ENCODE measurements at places on chromosomes 2 and 18.
A peak's percentile ranks its signal among the peaks of the same experiment; 100 is the strongest.

DNA sequence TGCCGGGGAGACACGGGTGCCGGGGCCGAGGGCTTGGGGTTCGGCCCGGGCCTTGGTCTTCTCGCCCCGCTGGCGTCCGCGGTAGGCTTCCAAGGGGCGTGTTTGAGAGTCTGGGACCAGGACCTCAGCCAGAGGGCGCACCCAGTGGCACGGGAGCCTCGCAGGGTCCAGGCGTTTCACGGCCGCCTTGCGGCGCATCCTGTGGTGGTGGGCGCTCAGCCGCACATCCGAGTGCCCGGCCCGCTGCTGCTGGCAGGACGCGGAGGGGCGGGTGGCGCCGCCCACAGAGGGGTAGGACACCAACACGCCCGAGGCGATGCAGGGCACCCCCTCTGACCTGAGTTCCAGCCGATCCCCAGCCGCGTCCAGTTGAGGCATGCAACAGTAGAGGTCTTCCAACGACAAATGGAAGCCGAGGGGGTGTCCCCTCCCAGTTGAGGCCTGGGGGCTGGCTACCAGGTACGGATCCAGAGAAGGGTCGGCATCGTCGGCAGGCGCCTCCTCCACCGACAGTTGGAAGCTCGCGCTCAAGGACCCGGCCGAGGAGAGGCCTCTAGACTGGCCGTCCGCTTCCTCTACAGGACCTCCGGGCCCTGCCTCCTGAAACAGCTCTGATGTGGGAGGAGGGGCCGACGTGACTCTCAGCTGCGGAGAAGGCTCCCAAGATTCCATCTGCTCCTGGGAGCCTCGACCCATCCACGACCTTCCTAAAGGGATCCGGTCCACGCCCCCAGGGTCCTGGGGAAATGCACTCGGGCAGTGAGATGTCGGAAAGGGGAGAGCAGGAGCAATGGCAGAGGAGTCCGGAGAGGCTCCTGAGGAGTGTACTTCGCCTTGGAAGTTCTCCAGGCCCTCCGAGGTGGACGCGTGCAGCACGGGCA is 6.3 kb downstream of the C2orf81 start:
- peak; percentile 75 for DNase-seq

DNA sequence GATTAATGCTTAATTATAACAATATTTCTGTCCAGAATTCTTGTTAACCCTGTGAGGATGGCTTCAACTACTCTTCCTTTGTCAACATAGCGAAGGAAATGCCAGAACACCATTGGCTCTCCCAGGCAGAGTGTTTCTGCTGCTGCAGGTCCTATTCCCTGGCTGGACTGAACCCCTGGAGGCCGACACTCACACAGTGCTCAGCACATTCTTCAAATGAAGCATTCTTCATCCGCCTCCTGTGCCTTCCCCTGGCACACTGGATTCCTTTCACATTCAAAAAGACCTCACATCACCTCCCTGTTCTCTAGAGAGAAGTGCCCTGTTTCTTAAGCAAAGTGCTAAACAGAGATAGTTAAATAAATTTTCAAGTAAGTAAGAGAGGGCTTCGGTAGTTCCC is 187.3 kb upstream of the MSH6 start:
- no peak for DNase-seq

GRCh38 chr2:54577035-54577434 is 120.9 kb downstream of the SPTBN1 start:
- no peak for DNase-seq

- no peak for DNase-seq
Measured at GRCh38 chr2:199449455-199449854, 8.3 kb downstream of the SATB2 start.

- no peak for DNase-seq
Measured at GRCh38 chr2:215723631-215724011, 287.8 kb upstream of the FN1 start.

- no peak for DNase-seq
Measured at GRCh38 chr18:75314606-75315005, 104.0 kb downstream of the TSHZ1 start.

- no peak for DNase-seq
Measured at GRCh38 chr2:172860336-172860707, 124.7 kb downstream of the RAPGEF4 start.

- no peak for DNase-seq
Measured at GRCh38 chr2:27655155-27655951, 8.1 kb downstream of the SUPT7L start.

DNA sequence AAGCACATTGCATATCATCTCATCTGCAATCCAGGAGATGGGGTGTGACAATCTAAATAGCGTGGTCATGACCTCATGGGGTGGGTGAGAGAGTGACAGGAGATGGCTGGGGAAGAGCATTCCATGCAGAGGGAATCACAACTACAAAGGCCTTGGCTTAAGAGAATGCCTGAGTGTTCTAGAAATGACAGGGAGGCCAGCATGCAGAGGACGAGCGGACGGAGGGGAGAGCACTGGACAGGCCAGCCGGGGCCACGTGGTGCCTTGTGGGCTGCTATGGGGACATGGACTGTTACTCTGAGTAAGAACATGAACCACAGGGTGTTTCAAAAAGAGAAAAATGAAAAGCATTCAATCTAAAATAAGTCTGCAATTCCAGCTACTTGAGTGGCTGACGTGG is 117.9 kb upstream of the ODC1 start:
- no peak for DNase-seq

DNA sequence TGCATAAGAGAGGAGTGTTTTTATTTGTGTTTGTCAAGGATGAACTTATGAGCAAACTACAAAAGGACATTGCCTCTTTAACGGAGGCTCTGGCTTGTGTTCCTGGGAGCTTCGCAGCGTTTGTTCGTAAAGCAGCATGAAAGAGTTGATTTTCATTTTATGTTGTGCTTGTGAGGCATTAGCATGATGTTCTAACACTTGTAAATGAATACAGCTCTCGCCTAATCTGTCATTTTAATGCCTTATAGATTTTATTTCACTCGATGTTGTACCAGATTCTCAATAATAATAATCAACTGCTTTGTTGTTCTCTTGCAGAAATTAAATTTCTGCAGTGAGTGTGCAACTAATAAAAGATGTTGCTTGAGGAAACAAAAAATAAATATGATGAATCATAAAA is 687.3 kb upstream of the FANCL start:
- DNase-seq, result no peak

- no peak for DNase-seq
Measured at GRCh38 chr2:227720680-227721079, 2.9 kb upstream of the SLC19A3 start.

DNA sequence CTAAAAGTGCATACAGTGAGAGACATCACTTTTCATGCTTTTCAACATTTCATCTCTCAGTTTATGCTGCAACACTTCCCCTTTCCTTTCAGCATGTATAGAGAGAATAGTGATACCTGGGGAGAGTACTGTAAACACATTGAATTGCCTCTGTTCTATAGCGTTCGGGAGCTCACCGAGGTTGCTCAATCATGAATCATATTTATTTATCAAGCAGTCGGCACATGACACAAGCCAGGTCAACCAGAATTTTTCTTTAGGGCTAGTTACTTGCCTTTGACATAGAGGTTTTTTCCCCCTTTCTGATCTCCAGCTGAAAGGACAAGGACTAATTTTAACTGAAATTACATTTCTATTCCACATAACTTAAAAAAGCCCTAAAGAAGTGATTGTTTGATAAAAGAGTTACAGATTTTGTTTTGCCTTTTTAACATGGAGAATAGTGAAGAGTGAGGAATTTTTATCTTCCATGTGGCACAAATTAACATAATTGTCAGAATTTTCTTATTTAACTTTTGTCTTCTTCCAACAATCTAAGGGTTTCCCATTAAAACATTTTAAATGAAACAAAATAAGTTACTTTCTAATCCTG is 690.9 kb upstream of the TMEFF2 start:
- no peak for DNase-seq

DNA sequence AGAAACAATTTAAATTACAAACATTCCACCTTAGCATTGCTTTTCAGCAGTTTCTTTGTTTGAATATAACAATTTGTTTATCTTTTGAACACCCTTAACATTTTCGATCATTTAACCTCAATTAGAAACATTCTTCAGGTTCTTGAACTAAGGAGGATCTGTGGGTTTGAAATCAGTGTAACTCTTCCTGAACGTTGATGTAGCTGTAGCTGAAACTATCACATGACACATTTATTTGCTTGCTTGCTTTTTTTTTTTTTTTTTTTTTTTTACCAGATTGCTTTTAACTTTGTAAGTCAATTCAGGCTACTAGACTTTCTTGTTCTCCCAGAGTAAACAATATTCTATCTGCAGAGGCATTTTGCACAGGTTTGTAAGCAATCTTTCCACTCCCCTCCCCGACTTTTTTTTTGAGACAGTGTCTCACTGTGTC is 47.6 kb downstream of the GPD2 start:
- no peak for DNase-seq

- no peak for DNase-seq
Measured at GRCh38 chr18:62828091-62828640, 112.8 kb downstream of the PHLPP1 start.

DNA sequence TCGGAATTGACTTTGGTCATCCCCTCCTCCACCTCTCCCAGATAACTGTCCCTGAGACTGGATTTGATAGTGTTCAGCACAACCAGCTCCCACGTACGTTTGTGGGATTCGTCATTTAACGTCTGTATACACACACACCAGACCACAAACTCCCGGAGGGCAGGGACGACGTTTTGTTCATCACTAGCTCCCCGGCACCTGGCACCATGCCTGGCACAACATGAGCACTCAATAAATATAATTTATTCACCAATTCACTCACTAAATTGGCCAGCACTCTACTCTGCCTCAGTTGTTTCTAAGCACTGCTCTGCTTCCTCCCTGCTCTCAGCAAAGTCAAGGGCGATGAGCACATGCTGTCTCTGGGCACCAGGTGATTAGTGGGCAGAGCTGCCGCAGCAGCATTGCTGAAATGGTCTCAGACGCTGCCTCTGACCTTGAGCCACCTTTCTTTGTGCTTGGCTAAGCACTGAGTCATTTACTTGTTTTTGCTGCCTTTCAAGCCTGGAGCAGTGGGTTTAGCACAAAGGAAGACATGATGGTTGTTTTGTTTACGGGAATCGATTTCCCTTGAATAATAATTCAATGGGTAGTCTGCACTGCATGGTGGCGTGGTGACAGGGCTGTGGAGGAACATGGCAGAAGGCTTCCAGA is 19.3 kb upstream of the LOXHD1 start:
- no peak for DNase-seq

- DNase-seq, result no peak
Measured at GRCh38 chr2:206831442-206831995, 66.1 kb downstream of the FASTKD2 start.

DNA sequence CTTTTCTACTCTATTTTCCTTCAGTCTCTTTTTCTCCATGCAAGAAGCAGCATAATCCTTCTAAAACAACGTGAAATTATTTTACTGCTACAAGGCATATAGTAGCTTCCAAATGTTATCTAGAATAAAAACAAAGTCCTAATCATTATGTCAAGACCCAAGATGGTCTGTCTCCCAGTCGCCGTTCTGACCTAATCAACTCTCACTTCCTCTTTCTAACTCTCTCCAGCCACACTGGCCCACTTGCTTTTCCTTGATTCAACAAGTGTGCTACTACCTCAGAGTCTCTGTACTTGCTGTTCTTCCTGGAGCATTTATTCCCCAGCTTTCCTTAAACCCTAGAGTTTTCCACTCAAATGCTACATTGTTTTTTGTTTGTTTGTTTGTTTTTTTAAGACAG is 1491.2 kb downstream of the LRP1B start:
- DNase-seq, result no peak

DNA sequence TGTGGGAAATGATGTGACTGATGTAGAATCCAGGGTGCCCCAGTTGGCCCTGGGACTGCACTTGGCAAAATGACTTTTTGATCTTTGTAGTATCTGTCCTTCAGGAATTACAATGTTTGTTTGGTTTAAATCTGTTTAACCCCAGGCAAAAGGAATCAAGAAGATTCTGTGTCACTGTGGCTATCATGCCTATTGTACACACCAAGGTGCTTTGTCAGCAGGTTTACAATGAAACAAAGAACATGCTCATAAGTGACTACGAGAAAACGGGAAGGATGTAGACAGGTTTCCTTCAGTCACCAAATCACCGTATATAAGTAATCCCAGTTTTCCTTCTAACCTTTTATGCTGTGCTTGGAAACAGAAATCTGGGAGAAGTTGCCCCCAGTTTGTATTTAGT is 109.5 kb downstream of the RTN4 start:
- DNase-seq, result no peak

- DNase-seq, result no peak
Measured at GRCh38 chr18:10404168-10404567, 50.3 kb upstream of the APCDD1 start.

GRCh38 chr2:158878003-158878402 is 82.9 kb downstream of the DAPL1 start:
- no peak for DNase-seq

GRCh38 chr2:129240061-129240460 is 739.4 kb upstream of the RAB6C start:
- DNase-seq, result no peak

- no peak for DNase-seq
Measured at GRCh38 chr2:54497763-54498680, 41.9 kb downstream of the SPTBN1 start.

DNA sequence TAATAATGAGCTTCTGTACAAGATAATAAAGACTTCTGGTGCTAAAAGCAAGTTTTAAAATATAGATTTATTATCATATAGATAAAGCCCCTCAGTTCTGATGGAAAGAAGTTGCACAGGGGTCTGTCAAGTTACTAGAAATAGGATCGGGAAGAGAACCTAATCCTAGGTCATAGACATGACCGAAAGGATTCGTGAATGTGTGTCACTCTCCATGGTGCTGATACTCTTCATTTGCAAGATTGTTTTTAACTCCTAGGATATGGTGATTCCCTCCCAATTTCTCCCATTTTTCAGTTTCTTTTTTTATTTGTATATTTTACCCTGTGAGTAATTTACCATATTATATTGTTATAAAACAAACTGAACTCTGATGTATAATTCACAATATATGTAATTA is 58.9 kb upstream of the CTNNA2 start:
- DNase-seq, result no peak

DNA sequence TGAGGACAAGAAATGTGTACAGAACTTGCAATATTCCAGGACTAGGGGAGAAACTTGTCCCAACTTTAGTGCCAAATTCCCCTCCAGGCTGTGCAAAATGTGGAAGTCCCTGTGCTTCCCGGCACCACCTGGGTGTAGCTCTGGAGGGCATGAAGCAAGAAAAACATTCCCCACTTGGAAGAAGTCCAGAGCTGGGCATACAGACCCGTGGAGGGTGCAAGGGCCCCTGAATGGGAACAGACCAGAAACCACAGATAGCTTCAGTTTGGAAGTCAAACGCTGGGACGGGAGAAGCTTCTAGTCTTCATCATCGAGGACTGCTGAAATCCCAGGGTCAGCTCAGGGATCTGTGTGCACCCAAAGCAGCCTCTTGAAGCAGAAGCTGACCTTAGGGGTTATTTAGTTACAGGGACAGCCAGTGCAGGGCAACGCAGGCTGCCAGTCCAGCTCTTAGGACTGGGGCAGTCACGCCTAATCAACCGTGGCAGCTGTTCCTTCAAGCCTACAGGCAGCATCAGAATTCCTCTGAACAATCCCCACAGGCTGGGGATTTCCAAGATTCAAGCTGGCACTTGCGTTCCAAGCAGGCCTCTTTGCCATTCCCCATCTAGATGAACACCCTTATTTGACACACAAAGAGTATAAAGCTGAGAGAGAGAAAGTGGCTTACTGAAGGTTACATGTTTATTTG is 269.4 kb downstream of the LOXHD1 start:
- no peak for DNase-seq

- no peak for DNase-seq
Measured at GRCh38 chr2:46241344-46241743, 55.9 kb upstream of the EPAS1 start.

GRCh38 chr2:16774980-16775898 is 109.6 kb upstream of the CYRIA start:
- no peak for DNase-seq

- DNase-seq, result no peak
Measured at GRCh38 chr2:63790906-63791305, 50.8 kb upstream of the UGP2 start.

Measured in activated CD8-positive, alpha-beta memory T cell treated with anti-CD3 and anti-CD28 coated beads for 24 hours (primary cell).